ENCODE measurements at places on chromosomes 5 and 9.

DNA sequence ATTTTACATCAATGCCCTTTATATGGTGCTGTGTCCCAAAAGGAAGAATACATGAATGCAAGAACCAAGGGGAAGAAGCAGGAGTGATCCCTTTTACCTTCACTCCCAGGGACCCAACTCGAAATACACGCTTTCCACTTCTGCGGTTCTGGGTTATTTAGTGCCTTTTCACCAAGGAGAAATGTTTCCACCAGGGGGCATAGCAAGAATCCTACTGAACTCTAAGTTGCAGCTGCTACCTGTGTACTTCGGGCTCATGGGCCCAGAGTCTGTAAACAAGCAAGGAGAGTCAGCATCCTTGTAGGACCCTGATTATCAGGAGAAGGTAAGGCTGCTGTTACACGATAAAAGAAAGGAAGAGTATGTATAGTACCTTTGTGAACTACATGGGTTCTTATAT lies 45.7 kb downstream of the DPYSL3 start:
- no peak overlapping the region for H3K27ac ChIP-seq
- no peaks in the 10 kb centered on the region for H3K27me3 ChIP-seq
- H3K4me3 ChIP-seq: no peak overlapping the region
- no peak for DNase-seq

DNA sequence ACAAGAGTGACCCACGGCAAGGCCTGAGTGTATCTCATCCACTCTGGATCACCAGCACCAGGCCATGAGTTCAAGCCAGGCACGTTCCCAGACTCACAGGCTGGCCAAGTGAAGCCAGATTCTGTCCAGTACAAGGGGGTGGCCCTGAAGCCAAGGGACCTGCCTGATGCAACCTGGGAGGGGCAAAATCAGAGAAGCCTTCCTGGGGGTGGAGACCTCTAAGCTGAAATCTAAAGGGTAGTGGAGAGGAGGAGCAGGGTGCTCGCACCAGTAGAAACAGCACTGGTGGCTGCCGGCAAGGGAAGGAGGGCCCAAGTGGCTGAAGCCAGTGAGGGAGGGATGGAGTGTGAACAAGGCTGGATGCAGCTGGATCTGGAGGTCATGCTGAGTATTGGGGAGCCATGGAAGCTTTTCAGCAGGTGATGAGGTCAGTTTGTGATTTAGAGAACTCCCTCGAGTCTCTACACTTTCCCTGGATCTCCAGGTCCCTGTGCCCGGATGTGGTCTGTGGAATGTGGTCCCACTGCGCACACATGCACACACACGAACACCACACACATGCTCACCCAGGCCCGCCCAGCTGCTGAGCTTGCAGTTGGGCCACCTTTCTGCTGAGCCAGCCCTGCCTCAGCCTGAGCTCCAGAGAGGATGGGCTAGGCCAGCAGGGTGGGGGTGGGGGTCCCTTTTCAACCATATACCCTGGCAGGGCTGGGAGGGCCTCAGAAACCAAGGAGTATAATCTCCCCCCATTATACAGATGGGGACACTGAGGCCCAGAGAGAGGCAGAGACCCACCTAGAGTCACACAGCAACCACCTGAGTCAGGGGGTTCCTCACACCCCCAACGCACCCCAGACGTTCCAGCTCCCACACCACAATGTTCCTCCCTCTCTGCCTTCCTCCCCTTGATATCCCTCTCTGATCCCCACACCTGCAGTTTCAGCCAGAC lies 1.6 kb downstream of the PIP5KL1 start:
- H3K36me3 ChIP-seq: no peaks in the 10 kb centered on the region
- H3K4me3 ChIP-seq: peak overlapping the region; percentile 60
- no peak overlapping the region for H3K27ac ChIP-seq

DNA sequence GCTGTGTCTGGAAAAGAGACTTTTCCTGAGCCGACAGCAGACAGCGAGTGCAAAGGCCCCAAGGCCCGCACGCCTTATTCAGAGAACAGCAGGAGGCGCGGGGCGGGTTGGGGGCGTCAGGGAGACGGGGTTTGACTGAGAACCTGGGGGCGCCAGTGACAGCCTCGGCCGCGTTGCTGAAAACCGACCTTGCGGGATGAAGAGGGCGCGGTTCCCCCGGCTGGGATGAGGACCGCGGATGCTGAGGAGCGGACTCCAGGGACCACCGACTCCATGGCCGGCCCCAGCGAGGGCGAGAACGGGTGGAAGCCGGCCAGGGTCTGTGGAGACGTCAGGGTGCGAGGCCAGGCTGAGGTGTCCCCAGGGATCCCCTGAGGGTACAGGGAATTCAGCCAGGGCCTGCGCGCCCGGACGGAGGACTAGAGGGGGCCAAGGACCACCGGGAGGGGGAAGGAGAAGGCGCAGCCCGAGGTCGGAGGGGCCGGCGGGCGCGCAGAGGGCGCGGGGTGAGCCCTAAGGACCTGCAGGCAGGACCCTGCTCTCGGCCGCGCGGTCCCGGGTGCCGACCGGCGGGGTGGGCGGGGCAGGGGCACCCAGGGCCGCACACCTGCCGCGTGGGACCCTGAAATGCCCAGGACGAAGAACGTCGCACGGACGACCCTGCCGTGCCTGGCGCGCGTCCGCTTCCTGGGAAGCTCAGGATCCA lies 837 bp upstream of the AHRR start:
- no peak for DNase-seq
- H3K4me1 ChIP-seq: peaks cover 6% of the 10 kb centered on the region
- no peaks in the 10 kb centered on the region for H3K36me3 ChIP-seq
- peak overlapping the region; percentile 66 for H3K4me3 ChIP-seq

DNA sequence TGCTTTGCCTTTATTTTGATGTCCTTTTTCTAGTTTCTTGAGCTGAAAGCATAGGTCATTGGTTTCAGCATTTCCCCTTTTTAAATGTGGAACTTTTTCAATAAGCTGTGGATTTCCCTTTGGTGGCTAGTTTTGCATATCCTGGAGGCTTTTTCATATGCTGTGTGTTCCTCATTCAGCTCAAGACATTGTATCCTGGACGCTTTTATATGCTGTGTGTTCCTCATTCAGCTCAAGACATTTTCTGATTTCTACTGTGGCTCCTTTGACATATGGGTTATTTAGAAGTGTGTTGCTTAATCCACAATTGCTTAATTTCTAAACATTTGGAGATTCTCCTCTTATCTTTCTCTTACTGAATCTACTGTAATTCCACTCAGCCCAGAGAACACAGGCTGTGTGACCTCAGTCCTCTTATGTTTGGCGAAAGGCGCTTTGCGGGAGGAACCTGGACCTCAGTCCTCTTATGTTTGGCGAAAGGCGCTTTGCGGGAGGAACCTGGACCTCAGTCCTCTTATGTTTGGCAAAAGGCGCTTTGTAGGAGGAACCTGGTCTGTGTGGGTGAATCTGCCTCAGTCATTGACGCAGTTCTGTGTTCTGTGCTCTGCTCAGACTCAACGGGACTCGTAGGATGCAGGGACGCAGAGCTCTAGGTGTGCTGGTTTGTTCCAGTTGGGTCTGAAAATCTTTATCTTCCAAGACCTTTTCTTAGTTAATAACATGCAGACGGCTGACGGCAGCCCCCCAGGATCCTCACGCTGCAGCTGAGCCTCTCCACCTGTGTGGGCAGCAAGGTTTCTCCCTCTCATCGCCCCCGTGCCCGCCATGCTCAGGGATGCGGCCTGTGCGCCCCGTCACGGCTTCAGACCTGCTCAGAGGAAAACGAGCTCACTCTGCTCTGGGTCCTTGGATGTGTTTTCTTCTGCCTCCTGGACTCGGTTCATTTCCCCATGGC lies 6.0 kb upstream of the SLC9A3 start:
- H3K36me3 ChIP-seq: no peaks in the 10 kb centered on the region
- H3K4me1 ChIP-seq: no peaks in the 10 kb centered on the region
- no peak overlapping the region for H3K4me3 ChIP-seq
- peaks cover 68% of the 10 kb centered on the region for H3K27me3 ChIP-seq

- H3K4me3 ChIP-seq: no peak overlapping the region
- no peaks in the 10 kb centered on the region for H3K27me3 ChIP-seq
- no peak overlapping the region for H3K27ac ChIP-seq
Observed at GRCh38 chr5:127834094-127834531, 130.9 kb downstream of the CCDC192 start.

- no peak for DNase-seq
- H3K27me3 ChIP-seq: no peaks in the 10 kb centered on the region
- no peak overlapping the region for H3K4me3 ChIP-seq
- H3K4me1 ChIP-seq: peaks cover 50% of the 10 kb centered on the region
- no peaks in the 10 kb centered on the region for H3K36me3 ChIP-seq
Observed at GRCh38 chr5:61603211-61603908, 271.3 kb downstream of the ZSWIM6 start.

GRCh38 chr5:52476346-52476745 lies 311.4 kb upstream of the ITGA1 start:
- no peaks in the 10 kb centered on the region for H3K36me3 ChIP-seq
- no peaks in the 10 kb centered on the region for H3K4me1 ChIP-seq
- no peaks in the 10 kb centered on the region for H3K27me3 ChIP-seq
- no peak for DNase-seq
- H3K27ac ChIP-seq: no peak overlapping the region

Data from mesothelial cell of epicardium (in vitro differentiated cells).